ENCODE measurements at places on chromosomes 13 and 19.

DNA sequence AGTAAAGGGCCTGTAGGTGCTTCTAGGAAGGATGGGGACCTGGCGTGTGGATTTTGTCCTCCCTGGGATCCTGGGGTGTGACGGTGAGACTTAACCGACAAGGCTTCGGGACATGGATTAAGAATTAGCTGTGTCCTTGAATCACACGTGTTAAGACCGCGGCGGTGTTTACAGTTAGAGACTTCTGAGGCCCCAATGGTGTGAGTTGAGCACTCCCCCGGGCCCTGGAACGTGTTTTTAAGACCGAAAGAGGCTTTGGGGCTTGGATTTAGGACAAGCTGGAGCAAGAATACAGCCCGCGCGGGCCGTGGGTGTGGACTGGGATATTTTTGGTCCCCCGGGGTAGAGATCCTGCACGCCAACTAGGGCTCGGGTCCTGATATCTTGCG, 1.2 kb upstream of the SLC27A1 start:
- DNase-seq, result no peak

DNA sequence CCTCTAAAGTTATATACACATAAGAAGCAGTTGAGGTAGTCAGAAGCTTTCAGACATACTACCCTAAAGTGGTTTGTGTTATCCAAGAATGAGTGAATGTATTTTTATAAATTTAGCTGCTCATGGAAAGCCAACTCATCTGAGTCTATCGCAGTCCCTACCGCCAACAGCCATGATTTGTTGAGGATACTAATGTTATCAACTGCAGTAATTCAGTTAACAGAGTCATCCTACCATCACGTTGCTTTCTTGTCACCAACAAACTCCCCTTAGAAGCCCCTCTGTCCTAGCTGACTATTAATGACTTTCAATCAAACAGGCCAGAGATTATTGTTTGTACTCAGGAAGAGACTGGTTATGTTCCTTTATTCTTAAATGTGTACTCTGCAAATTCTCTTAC, 169.9 kb downstream of the DCT start:
- no peak for DNase-seq

- peak; percentile 81 for DNase-seq
Observed at GRCh38 chr19:16417660-16418596, 53.8 kb downstream of the EPS15L1 start.

GRCh38 chr19:13149628-13150186, 468 bp downstream of the STX10 start:
- no peak for DNase-seq

DNA sequence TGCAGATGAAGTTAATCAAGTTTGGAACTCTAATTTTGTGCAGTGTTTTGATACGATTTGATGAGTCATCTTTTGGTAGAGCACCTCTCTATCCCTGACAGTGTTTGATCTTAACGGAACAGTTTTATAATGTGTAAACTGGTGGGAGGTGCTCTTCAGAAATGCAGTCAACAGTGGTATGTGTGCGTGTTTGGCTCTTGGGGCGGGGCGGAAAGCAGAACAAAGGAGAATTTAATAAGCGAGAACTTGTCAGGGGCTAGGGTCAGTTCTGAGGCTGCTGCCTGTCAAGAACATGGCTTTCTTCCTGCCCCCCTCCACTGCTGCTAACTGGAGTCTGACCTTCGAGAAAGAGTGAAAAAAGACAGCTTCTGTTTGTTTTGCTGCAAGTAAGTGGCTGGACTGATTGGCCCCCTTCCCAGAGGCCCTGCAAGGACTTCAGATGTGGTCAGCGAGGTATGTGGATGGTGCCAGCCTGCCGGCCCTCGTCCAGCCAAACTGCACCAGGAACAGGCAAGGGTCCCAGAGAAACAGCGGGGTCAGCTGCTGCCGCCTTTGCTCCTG, 40.8 kb downstream of the BBC3 start:
- DNase-seq, result peak; percentile 40

- no peak for DNase-seq
Observed at GRCh38 chr13:99743094-99743493, 228.5 kb downstream of the ZIC5 start.

DNA sequence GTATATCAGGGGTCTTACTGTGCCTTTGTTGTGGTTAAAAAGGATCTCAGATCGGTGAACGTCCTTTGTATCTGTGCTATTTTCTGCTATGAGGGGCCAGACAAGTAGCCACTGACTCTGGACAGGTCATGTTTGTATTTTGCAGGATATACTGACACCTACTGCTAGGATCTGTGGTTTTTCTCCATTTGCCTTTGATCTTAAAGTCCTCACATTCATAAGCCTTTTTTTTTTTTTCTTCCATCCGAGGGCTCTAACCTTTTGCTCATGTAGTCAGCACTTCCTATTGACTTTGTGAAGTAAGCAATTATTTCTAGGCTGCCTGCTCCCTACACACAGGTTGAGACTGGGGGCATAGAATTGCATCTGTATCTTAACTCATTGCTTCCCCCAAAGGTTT, 106.2 kb downstream of the SLITRK5 start:
- DNase-seq, result no peak

DNA sequence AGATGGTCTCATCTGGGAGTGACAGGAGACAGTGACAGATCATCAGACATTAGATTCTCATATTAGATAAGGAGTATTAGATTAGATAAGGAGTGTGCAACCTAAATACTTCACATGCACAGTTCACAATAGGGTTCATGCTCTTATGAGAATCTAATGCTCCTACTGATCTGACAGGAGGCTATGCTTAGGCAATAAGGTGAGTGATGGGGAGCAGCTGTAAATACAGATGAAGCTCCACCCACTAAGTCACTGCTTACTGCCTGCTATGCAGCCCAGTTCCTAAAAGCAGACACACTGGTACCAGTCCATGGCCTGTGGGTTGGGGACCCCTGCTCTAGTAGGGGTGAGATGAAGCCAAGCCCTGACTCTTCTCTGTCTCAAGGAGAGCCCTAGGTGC, 10.0 kb upstream of the IGFL3 start:
- DNase-seq, result no peak

DNA sequence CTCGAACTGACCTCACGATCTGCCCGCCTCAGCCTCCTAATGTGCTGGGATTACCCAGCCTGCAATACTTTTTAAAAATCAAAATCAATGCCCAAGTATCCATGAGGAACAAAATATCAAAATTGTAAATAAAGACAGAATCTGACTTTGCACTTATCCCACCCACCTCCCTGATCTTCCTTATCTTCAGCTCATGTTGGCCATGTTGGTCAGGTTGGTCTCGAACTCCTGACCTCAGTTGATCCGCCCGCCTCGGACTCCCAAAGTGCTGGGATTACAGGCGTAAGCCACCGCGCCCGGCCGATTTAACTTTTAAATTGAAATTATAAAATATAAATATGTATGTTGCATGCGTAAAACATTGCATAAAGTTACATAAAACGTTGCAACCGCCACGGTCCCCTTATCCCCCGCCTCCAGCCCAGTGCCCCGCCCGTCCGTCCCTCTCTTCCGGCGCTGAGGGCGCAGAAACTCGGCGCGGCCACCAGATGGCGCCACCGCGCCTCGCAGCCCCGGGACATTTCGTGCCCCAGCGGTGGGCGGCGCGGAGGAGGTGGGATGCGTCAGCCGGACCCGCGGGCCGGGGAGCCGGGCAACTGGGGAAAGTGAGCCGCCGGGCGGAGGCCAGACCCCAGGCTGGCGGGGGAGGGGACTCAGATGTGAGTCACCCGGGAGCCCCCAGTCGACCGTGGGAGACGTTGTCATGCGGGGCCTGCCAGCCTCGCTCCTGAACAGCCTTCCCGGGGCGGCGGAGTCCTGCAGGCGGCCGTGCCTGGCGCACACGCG, 1.5 kb upstream of the GADD45B start:
- DNase-seq, result peak; percentile 86

- DNase-seq, result peak; percentile 58
Observed at GRCh38 chr19:42185277-42185676, 32.2 kb downstream of the DEDD2 start.

GRCh38 chr13:112053744-112054615, 13.0 kb upstream of the SOX1 start:
- no peak for DNase-seq

- no peak for DNase-seq
Observed at GRCh38 chr13:34300559-34300958, 482.6 kb downstream of the RFC3 start.

GRCh38 chr19:53102756-53103233, 427 bp downstream of the ZNF160 start:
- peak; percentile 38 for DNase-seq

DNA sequence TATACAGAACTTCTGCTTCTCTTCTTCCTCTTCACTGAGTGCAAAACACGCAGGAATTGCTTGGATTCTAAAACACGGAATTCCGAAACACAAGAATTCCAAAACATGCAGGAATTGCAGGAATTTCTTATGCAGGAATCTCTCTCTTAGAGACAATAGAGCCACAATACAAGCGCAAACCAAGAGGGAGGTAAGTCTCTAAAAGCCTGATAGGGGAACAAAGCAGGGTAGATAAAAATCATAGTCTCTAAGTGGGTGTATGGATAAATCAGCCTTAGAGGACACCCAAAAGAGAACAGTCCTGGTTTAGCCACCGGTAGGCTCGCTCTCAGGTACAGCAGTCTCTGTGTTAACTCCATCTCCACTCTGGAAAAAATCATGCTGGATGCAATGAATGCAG, 112.9 kb downstream of the LHFPL6 start:
- no peak for DNase-seq
